ENCODE measurements at places on chromosomes 16 and 17.
A peak's percentile ranks its signal among the peaks of the same experiment; 100 is the strongest.

- DNase-seq, result no peak
Observed at GRCh38 chr16:19236561-19237209, 48.8 kb upstream of the CLEC19A start.

DNA sequence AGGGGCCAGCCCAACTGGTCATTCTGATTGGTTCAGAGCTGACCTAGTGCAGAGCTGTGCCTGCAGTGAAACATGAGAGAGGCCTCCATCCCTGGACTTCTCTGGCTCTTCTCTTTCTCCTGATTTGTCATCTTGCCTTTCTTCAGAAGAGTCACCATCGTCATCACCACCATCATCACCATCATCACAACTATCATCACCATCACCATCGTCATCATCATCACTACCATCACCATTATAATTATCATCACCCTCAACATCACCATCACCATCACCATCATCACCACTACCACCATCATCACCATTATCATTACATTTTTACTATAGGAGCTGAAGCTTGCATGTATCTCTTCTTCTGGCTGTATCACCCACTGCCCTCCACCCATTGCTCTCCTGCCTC is 94.5 kb upstream of the FAM20A start:
- no peak for DNase-seq

GRCh38 chr16:85587762-85588556 is 25.2 kb upstream of the GSE1 start:
- DNase-seq, result no peak

DNA sequence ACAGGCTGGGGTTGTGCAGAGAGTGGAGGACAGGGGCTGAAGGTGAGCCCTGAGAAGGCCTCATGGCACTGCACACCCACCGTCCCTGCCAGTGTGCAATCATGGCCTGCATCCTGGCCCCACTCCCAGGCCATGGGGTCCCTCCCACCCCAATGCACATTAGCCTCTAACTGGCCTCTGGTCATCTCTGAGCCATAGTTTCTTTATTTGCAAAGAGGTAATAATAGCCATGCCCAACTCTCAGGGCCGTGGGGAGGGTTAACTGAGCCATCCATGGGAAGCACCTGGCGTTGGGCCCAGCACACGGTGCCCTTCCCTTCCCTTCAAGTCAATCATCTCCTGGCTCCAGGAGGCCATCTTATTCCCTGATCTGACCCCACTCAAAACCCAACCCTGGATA is 10.8 kb upstream of the ITGA3 start:
- no peak for DNase-seq

DNA sequence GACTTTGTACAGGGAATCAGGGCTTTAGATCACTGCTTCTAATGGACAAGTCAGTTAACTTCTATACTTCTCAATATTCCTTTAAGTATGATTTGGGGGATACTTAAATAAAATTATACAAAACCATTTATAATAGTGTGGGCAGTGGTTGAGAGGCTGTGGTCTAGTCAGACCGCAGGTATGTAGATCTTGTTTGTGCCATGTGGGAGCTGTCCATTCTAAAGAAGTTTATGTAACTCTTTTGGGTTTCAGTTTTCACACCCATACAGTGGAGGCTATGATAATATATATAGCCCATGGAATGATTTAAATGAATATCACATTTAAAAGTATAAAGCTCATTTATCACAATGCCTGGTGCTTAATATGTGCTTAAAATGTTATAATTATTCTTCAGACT is 654.3 kb upstream of the KIF2B start:
- no peak for DNase-seq

DNA sequence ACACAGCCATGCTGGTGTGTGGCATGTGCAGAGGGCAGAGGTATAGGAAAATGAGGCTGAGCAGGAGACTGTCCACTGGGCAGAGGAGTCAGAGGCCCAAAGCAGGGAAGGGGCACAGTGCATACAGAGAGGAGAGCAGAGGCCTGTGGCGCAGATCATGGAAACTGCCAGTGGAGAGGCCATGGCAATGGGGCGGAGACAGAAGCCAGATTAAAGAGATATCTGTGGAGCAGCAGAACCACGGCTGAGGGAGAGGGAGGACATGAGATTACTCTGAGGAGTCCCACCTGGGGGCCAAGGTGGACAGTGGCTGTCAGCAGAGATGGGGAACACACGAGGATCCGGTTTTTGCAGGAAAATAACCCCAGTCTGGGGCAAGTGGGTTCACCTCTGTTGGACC is 43.3 kb downstream of the RANBP10 start:
- DNase-seq, result no peak

- no peak for DNase-seq
Observed at GRCh38 chr17:73987845-73988509, 215.5 kb upstream of the RPL38 start.

DNA sequence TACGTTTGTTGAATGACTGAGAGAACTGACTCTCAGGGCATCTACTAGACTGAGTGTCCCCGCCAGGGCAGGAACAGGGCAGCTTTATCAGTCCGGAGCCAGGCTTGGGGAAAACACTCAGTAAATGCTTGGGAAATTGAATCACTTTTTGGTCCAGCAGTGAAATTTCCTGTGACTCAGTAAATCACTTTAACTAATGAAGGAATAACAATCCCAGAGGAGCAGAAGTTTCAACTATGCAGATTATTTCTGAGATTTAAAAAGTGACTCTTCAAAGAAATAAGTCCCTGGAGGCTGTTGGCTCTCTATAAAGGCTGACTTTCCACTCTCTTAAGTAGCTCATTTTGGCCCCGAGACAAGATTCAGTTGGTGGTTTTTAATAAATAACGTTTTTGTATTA is 101.8 kb downstream of the FOXL1 start:
- DNase-seq, result no peak

DNA sequence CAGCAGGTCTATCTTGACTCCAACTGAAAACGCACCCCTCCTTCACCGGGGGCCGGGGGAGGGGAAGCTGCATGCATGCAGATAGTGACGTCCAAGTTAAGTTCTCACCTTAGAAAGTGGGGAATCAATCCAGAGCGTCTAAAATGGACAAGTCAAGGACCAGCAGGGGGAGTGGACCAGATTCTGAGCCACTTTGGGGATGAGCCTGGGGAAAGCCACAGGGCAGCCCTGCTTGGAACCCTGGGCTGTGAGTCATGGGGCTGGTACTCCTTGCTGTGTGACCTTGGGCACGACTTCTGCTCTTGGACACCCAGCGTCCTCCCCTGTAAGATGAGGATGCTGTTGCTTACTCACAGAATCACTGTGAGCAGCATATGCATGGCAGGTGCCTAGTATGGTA is 9.1 kb downstream of the TNFRSF13B start:
- DNase-seq, result no peak

- no peak for DNase-seq
Observed at GRCh38 chr17:64378890-64379354, 11.7 kb downstream of the PECAM1 start.

DNA sequence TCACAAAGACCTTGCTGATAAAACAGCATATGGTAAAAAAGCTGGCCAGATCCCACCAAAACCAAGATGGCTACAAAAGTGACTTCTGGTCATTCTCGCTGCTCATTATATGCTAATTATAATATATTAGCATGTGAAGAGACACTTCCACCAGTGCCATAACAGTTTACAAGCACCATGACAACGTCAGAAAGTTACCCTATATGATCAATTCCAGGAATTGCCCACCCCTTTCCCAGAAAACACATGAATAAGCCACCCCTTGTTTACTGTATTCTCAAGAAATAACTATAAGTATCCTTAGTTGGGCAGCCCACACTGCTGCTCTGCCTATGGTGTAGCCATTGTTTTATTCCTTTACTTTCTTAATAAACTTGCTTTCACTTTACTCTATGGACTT is 44.6 kb upstream of the IRX5 start:
- no peak for DNase-seq

DNA sequence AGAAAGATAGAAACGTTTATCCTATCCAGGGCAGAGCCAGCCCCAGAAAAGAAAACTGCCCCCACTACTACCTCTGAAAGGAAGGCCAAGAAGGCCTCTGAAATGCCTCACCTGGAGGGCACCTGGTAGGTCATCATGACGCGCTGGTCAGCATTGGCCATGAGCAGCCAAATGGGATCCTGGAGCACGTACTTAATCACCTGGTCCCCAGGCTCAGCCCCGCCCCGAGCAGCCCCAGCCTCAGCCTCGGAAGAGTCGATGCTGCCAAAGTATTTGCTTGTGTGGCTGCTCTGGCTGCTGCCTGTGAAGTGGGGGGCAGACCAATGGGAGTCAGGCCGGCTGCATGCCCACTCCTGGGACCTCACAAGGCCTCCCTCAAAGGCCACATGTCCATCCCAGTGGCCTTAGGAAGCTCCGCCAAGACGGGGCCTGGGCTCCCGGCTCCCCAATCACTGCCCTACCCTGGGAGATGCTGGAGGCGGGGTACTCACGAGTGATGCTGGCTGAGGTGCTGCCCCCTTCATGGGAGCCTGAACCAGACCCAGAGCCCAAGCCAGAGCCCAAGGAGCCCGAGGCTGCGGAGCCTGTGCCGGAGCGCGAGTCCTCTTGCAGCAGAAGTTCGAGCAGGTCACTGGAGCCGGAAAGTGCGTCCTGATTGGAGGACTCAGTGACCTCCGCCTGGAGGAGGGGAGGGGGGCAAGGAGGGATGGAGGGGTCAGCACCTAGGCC is 9.9 kb downstream of the PER1 start:
- DNase-seq, result no peak

DNA sequence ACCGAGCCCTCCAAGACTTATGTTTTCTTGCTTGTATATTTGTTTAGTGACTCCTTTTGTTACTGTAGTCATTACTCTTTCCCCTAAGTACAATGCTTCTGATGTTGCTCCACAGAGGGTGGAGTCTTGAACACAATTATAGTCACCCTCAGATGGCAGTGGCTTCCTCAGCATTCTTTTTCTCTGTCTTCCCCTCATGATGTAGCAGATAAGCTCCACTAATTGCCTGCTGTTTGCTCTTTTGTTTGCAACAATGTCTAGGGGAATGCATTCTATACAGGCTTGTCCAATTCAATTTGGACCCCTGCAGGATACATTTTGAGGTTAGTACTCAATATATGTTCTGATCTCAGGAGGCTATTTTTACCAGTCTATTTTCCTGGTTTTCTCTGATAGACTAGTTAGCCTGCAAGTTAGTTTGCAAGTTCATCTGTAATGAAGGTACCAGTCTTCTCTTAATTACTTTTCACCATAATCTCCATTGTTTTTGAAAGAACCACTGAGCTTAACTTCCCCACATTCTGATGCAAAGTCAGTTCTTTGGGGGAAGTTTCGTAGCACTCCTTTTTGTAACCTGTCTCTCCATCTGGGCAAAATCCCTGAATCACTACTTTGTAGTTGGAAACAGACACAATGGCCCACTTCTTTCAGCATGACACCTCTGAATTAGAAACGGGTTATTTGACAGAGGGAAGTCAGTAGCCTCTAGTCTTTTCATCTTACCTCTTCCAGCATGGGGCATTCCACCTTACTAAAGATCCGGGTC is 1509.2 kb downstream of the CDH11 start:
- DNase-seq, result no peak

DNA sequence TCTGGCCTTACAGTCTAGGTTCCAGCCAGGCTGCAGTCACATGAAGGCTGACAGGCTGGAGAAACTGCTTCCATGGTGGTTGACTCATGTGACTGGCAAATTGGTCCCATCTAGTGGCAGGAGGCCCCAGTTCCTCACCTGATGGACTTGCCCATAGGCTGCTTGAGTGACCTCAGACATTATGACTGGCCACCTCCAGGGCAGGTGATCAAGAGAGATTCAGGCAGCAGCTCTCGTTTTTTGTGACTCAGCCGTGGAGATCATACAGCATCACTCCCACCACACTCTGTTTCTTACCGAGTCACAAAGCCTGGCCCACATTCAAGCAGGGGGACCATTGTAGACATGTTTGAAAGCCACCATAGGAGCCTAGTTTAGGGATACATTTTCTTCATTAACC is 34.5 kb downstream of the SIAH1 start:
- DNase-seq, result peak; percentile 56

Data from activated CD4-positive, alpha-beta T cell treated with anti-CD3 and anti-CD28 coated beads for 36 hours (primary cell).